HFFc6 (cell line): ENCODE measurements at places on chromosomes 4 and X.

GRCh38 chrX:66015152-66015831 lies 24.6 kb downstream of the VSIG4 start:
- DNase-seq = no peak

- DNase-seq = no peak
Measured at GRCh38 chrX:20472148-20472547, 205.4 kb upstream of the RPS6KA3 start.

GRCh38 chrX:151974336-151975227 lies at the start of gene GABRE:
Gene GABRE (minus strand): TSS chrX:151974676. CDS start chrX:151974625, 51 bp downstream.
- DNase-seq = no peak

- DNase-seq = no peak
Measured at GRCh38 chr4:87916626-87917025, 58.9 kb upstream of the SPP1 start.
